ENCODE measurements at places on chromosomes 12 and 14.

GRCh38 chr12:95574799-95575452, 23.6 kb upstream of the USP44 start:
- peak; percentile 49 for DNase-seq

GRCh38 chr14:26444822-26445221, 153.0 kb downstream of the NOVA1 start:
- no peak for DNase-seq

- no peak for DNase-seq
Observed at GRCh38 chr12:43104494-43104893, 447.5 kb downstream of the ADAMTS20 start.

DNA sequence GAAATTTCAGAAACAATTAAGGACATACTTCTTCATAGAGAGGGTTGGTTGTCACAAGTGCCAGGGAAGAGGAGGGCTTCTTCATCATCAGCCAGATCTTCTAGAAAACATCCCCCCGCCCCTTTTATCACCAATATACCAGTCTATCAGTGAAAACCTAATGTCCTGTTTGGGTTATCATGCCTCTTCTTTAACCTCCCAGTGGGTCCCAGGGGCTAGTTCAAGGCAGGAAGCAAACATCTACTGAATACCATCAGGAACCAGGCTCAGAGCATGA, 13.3 kb upstream of the KRT86 start:
- DNase-seq: no peak

- peak; percentile 28 for DNase-seq
Observed at GRCh38 chr14:47917344-47917954, 242.0 kb upstream of the MDGA2 start.

- DNase-seq: no peak
Observed at GRCh38 chr12:58920961-58921861, 907 bp upstream of the LRIG3 start.

GRCh38 chr14:53214384-53214783, 61.3 kb upstream of the DDHD1 start:
- DNase-seq: no peak
